ENCODE measurements at places on chromosomes 2 and 18.
A peak's percentile ranks its signal among the peaks of the same experiment; 100 is the strongest.

DNA sequence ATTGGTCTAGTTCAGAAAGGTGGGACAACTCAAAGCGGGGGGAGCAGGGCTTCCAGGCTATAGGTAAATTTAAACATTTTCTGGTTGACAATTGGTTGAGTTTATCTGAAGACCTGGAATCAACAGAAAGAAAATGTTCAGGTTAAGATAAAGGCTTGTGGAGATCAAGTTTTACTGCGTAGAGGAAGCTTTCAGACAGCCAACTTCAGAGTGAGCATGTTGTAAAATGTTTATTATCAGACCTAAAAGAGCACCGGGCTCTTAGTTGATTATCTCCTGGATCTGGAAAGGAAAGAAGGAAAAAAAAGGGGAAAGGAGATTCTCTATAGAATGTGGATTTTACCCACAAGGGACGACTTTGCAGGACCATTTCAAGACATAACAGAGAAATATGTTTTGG, 227.0 kb upstream of the SH3BP4 start:
- DNase-seq, result no peak

GRCh38 chr18:61607867-61608266, 274.6 kb downstream of the CDH20 start:
- DNase-seq, result no peak

GRCh38 chr2:85216927-85217326, 83.7 kb downstream of the TCF7L1 start:
- no peak for DNase-seq

- no peak for DNase-seq
Measured at GRCh38 chr2:17455343-17455742, 62.9 kb downstream of the RAD51AP2 start.

- DNase-seq, result no peak
Measured at GRCh38 chr2:140604096-140604495, 1526.7 kb downstream of the LRP1B start.

DNA sequence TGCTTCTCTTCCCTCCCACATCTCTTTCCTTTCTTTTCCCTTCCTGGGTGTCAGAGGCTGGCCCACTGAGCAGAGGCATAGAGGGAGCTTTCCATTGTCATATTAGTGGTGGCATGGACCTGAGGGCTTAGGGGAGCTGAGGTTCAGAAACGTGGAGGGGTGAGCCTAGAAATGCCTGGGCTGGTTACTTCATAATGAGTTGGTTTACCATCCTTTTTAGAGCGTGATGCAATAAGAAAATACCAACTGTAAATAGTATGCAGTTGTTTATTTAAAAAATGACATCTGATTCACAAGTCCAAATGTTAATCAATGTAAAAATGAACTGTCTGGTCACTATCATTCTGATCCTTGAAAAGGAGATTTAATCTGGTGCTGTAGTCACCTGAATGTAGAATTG, 46.3 kb downstream of the MYO1B start:
- DNase-seq, result no peak

DNA sequence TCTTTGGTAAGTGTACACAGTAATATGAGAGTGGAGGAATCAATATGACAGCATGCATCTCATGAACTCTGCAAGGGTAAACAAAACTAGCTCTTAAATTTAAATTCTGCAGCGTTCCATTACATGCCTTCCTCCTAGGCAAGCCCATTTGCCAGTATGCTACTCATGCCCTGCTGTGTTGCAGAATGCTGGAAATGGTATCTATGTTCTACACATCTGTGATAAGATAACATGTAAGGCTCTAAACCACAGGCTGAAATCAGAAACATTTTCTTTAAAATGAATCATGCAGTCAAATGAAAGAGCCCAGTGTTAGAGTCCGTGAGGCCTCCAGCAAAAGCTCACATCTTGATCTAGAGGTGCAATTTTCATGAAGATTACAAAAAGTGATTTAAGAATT, 112.8 kb upstream of the FN1 start:
- no peak for DNase-seq

GRCh38 chr2:66781804-66782203, 346.9 kb downstream of the MEIS1 start:
- DNase-seq, result no peak

DNA sequence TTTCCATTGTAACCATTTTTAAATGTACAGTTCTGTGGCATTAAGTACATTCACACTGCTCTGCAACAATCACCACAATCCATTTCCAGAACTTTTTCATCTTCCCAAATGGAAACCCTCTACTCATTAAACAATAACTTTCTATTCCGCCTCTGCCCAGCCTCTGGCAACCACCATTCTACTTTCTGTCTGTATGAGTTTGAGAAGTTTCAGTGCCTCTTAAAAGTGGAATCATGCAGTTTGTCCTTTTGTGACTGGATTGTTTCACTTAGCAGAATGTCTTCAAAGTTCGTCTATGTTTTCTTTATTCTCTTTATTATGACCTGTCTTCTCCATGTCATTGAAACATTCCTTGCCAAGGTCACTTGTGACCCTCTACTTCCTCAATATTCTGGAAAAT, 22.0 kb upstream of the PELI1 start:
- DNase-seq, result no peak

DNA sequence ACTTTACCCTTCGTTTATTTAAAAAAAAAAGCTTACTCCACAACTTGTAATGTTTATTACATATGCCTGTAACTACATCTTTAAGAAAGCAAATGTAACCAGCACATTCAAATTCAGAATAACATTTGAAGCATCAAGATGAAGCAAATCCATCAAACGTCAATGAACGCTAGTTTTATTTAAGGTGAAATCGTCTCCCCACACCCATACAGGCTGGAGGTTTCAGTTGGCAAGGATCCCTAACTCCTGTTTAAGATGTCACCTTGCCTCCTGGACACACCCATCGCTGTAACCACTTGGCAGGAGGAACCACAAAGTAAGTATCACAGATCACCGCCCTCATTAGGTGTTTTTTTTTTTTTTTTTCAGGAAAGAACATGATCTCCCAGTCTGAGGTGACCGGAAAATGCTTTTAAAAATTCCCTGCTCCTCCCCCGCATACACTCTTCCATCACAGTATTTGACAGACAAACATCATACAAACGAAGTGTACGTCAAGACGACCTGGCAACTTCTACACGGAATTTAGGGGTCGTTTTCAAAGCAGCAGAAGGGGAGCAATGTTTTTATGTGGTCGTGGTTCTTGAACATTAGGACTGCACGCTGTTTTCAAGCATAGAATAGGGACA, 19.7 kb upstream of the STPG4 start:
- peak; percentile 15 for DNase-seq

- no peak for DNase-seq
Measured at GRCh38 chr2:69086466-69086865, 73.5 kb downstream of the ANTXR1 start.

GRCh38 chr2:118807668-118808428, 39.6 kb downstream of the EN1 start:
- DNase-seq, result no peak

DNA sequence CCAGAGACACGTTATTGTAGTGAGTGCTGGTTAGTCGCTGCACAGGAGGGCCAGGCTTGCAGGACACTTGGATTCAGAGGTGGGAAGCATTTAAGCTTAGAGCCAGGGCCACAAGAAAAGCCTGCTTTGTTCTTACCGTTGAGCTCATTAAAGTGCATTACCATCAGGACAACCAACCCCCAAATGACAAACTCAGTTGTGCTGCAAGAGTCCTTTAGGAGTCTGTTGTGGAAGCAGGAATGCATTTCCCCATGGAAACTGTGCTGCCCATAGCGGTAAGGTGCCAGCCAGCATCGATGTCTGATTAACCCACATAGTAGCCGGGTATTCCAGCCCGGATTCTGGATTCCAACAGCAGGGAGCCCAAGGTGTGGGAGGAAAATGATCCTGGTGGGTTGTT, 23.4 kb upstream of the REEP1 start:
- no peak for DNase-seq

GRCh38 chr2:196670342-196670741, 30.8 kb downstream of the CCDC150 start:
- no peak for DNase-seq

DNA sequence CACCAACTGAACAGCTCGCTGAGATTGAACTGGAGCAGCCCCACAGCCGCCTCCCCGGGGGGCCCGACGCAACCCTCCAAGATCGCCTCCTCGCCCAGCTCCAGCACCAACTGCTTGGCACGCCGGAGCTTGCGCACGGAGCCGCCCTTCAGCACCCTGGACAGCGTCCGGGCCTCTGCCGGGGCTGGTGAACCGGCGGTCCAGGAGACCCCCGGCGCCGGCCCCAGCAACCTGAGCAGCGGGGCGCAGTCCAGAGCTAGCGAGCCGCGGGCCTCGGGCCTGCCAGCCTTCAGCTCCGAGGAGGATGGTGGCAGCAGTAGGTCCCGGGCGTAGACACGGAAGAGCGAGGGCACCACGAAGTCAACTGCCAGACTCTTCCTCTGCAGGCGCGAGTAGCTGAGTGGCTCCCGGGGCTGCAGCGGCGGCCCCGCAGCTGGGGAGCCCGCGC, 1.2 kb downstream of the ALK start:
- DNase-seq, result peak; percentile 17

DNA sequence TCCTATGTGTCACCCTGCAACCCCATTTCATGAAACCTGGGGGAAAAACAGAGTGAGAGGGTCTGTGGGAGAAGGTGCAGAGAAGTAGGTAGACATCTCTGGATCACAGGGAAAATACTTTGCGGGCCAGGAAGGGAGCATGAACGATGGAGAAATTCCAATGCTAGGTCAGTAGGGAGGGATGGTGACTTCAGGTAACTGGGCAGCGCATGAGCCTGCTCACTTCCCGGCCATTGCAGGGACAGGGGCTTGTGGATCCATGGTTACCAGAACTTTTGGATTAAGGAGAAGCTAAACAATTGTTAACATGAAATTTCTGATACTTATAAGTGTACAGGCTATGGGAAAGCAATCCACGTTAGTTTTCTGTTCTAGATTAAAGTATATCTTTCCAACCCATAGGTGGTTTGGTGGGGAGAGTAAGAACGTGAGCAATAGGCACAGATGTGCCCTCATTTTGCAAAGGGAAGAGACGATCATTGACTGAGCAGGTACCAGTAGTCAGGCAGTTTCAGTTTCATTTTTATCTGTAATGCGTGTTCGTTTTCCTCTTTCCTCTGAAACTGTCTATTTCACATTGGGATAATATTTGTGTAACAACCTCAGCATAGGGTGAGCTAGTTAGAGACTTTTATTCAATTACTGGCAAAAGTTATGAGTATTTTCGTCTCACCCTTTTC, 65.0 kb downstream of the NYAP2 start:
- DNase-seq, result no peak

DNA sequence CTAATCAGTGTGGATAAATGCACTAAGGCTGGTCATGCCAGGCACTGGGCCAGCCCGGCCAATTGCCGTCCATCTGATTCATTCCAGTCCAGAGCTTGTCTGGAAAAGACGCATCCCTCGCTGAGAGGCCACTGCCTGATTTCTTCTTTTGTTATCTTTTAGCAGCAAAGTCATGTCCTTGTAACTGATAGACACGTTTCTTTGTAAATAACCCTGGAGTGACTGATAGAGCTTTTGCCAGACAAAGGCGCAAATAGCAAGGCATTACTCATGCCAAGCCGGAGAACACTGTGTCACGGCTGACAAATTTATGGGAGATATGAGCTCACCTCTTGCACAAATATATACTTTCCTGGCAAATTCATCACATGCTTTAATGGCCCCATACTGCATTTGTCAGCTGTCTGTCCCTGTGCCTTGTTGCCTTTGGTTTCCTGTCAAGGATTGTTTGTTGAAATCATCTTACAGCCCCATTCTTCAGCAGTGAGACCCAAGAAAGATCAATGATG, 164.4 kb downstream of the ETAA1 start:
- DNase-seq, result no peak

- no peak for DNase-seq
Measured at GRCh38 chr2:15750433-15750814, 158.8 kb downstream of the DDX1 start.

GRCh38 chr18:45522371-45522770, 92.9 kb upstream of the SLC14A2 start:
- DNase-seq, result no peak

DNA sequence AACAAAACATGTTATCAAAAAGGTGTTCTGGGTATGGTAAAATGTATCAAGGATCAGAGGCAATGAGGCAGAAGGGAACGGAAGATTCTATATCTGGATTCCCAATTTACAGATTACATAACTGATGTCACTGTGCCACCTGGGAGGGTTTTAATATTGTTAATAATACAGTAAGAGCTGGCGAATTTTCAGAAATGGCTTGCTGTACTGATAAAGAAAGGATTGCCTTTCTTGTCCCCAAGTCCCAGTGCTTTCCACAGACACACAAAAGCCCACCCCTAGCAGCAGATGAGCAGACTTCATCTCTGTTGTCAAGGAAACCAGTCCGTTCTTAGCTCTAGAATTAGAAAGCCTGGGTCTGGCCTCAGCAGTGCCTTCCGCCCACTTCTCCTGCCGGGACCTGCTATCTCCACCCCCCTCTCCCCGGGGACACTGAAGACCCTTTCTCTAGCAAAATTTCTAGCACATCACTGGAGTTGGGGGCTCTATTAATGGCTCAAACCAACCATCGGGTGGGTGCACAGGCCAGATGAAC, 34.3 kb downstream of the ADD2 start:
- DNase-seq, result no peak

- no peak for DNase-seq
Measured at GRCh38 chr2:4020153-4020552, 316.8 kb downstream of the DCDC2C start.

GRCh38 chr2:132374961-132375360, 41.6 kb upstream of the GPR39 start:
- DNase-seq, result no peak

GRCh38 chr2:125037135-125037653, 1012.1 kb downstream of the CNTNAP5 start:
- no peak for DNase-seq

DNA sequence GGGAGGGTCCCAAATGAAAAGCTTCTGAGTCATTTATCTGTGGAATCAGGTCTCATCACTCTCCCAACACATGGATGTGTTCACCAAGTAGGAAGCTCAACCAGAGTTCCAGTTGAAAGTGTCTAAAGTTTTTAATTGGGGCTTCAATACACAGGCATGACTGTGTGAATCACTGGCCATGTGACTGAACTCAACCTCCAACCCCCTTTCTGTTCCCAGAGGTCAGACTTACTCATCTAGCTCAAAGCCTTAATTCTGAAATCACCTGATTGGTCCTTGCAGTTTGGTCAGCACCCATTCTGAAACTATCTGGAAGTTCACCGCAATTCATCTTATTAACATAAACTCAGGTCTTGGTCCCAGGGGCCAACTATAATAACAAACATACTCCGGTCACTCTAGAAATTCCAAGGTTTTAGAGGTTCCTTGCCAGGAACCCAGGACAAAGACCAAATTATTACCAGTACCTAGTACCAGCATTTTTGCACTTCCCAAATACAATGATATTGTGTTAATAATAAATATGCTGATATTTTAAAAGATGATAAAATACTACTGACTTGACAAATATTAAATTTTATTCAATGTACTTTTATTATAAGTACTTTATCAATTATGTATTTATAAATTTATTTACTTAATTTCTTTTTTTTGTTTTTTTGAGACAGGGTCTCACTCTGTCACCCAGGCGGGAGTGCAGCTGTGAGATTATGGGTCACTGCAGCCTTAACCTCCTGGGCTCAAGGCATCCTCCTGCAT, 10.7 kb upstream of the RBM45 start:
- no peak for DNase-seq

- no peak for DNase-seq
Measured at GRCh38 chr18:10524507-10525370, 1.1 kb upstream of the NAPG start.

GRCh38 chr2:239629926-239630617, 229.3 kb upstream of the HDAC4 start:
- no peak for DNase-seq

- no peak for DNase-seq
Measured at GRCh38 chr2:154699575-154699930, 1.1 kb downstream of the KCNJ3 start.
